ENCODE measurements at places on chromosomes 5 and 9.

GRCh38 chr5:180119031-180119902, 47.7 kb upstream of the RNF130 start:
- no peak for DNase-seq

- no peak for DNase-seq
Measured at GRCh38 chr5:81151546-81151945, 81.6 kb upstream of the CKMT2 start.

GRCh38 chr5:34040472-34040871, 2.5 kb downstream of the C1QTNF3 start:
- no peak for DNase-seq

DNA sequence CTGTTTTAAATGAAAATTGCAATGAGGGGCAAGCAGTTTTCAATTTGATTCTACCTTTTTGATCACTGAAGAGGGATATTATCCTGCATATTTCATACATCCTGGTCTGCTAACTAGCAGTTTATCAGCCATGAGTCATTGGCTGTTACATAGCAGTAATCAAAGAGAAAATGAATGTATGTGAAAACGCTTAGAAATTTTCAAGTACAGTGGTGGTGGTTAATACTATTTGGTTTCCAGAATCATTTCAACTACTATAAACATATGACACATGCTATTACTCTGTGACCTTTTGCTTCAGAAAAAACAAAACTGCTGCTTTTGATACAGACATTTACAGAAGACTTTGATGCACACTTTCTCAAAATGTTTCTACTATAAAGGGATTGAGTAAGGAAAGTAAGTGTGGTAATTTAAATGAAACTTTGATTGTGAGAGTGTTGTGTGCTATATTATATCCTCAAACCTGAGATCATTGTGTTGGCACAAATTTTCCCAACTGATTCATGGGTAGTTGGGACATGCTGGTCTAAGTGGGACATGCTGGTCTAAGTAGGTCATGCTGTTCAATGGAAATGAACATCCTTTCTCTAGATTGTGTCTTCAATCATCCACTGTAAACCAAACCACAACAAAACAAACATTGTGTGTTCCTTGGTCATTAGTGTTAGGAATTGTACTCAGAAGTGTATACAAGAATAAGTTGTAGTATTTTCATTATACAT, 5.1 kb downstream of the RNF14 start:
- DNase-seq = no peak

DNA sequence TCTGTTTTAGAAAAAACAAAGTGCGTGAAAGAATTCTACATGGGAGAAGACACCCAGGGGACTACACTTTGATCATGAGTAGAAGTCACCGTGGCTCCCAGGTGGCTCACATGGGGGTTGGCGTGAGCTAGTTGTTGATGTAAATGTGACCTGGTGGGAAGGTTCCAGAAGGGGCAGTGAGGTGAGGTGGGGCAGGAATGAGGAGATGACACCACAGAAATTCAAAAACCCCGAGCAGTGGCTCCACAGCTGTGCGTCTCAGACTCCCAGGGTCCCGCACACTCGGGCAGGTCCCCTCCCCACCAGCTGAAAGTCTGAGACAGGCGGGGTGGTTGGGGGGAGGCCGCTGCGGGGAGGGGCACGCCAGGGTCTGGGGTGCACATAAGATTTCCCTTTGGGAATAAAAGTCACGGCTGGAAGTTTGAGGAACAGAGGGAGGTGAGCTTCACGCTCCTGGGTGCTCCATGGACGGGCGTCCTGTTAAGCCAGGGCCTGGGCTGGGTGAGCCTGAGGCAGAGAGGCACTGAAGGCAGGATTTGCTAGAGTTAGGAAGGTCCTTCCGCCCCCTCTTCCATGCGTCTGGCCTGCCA, 29.9 kb downstream of the GLT6D1 start:
- no peak for DNase-seq

GRCh38 chr9:91930475-91930874, 19.6 kb downstream of the ROR2 start:
- no peak for DNase-seq

DNA sequence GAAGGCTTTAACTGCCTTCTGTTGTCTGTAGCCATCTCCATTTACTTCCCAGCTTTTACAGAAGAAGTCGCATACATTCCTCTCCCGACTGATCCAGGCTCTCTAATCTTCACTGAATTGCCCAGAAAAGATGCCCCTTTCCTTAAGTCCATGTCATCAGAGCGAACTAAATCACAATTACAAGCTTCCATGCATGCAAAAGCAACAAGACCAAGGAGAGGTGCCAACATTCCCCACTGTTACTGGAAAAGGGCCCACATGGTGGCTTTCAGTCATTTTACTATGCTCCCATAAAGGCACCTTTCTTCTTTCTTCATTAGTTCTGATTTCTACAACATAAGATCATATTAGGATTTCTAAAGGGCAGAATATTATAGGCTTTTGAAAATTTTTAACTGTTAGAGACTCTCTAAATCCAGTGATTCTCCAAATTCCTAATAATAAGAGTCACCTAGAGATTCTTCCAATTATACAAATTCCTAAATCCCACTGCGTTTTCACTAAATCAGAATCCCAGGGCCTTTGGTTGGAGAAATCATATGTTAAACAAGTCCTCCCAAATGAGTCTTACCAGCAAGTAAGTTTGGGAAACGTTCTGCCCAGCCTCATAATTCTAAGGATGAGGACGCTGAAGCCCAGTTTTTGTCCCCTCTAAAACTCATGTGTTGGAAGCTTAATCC, 17.0 kb upstream of the ZFR start:
- DNase-seq = no peak

GRCh38 chr9:134370213-134370492, 43.9 kb downstream of the RXRA start:
- DNase-seq = no peak

DNA sequence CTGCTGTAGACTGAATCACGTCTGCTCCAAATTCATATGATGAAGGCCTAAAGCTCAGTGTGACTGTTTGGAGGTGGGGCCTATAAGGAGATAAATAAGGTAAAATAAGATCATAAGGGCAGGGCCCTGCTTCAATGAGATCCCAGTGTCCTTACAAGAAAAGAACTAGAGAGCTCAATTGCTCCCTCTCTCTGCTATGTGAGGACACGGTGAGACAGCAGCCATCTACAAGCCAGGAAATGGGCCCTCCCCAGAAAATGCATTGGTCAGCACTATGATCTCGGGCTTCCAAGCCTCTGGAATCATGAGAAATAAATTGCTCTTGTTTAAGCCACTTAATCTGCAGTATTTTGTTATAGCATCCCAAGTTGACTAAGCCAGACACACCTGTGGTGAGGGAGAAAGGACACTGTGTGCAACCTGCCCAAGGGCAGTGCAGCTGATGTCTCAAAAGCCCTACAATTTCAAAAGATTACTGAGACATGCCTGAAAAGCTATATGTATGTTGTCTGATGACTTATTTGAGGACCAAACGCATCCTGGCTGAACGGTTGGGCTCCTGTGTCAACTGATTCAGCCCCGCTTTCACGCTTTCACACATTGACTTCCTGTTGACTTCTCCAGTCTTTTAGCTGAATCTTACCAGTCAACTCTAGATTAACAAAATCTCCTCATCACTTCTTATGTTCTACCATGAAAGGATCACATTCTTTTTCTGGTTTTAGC, 13.2 kb downstream of the GZMK start:
- no peak for DNase-seq

DNA sequence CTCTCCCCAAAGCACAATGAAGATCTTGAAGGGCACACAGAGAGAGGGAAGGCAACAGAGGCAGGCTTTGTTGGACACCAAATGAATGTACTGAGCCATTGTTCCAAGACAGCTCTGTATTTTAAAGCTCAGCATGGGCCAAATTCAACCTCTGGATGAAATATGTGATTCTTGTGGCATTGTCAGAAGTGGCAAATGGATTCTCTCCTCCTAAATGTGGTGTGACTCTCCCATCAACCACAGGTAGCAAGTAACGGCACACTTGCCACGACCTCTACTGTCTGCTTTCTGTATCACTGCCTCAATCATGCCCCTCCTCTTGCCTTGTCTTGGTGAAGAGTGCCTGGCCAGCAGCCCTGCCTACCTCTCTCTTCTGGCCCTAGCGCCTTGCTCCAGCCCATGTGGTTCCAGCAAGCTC, 6.1 kb upstream of the MOB3B start:
- DNase-seq = no peak

DNA sequence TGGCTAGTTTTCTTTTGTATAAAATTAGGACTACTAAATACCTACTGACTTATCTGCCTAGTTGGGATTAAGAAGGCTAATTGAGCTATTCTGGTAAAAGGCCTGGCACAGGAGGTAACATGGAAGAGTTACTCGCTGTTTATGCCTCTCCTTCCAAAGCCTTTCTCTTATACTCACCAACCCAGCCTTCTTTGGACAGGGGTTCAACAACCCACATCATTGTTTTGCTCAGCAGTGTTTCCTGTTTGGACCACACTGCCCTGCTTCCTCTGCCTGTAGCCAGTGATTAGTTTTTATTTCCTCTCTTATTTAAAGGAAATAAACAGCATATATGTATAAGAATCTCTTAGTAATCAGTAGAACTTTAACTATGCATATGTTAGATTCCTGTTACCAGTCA, 85.1 kb upstream of the TLX3 start:
- no peak for DNase-seq

- no peak for DNase-seq
Measured at GRCh38 chr5:78886341-78887230, 98.5 kb downstream of the ARSB start.

DNA sequence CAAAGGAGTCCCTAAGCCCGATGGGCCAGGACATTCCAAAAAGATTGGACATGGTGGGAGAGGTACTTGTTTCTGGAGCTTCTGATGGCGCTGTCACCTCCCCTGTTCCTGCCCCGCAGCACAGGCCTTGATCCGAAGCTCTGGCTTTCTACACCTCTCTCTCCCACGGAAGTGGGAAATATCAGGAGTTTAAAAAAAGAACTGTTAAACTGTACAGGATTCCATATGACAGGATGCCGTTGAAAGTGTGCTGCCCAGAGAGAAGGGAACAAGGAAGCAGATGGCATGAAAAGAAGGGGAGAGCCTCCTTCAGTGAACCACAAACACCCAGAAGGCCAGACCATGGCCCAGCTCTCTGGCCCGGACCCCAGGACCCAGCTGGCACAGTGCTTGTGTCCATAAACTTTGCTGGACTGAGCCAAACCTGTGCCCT, 26.8 kb upstream of the SLC2A8 start:
- no peak for DNase-seq

DNA sequence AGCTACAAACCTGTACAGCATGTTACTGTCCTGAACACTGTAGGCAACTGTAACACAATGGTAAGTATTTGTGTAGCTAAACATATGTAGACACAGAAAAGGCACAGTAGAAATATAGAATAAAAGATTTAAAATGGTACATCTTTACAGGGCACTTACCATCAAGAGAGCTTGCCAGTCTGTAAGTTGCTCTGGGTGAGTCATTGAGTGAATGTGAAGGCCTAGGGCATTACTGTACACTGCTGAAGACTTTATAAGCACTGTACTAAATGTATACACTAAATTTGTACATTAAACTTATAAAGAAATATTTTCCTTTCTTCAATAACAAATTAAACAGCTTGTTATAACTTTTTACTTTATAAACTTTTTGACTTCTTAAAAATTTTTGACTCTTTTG, 20.5 kb downstream of the ADRB2 start:
- DNase-seq = no peak

GRCh38 chr5:163773226-163773625, 267.8 kb downstream of the MAT2B start:
- DNase-seq = no peak

GRCh38 chr9:136527721-136528710, 17.8 kb downstream of the NOTCH1 start:
- DNase-seq = no peak

DNA sequence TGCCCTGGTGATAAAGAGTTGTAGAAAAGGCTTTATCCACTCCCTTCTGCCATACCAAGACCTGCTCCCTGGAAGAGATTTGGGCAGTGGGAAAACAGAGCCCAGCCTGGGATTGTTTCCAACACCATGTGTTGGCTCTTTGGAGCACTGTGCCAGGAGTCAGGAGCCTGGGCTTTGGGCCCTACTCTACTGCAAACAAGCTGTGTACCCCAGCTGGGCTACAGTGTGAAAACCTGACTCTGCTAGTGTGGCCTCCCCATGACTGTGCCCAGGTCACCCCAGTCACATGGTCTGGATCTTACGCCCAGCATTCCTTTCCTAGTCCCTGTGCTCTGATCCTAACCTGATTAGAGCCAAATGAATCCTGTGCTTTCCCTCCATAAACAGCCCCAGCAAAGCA, 39.3 kb upstream of the SHB start:
- no peak for DNase-seq

GRCh38 chr5:115686051-115686737, 60.4 kb upstream of the TMED7 start:
- DNase-seq = no peak

- no peak for DNase-seq
Measured at GRCh38 chr9:33180526-33181184, 13.5 kb upstream of the B4GALT1 start.

DNA sequence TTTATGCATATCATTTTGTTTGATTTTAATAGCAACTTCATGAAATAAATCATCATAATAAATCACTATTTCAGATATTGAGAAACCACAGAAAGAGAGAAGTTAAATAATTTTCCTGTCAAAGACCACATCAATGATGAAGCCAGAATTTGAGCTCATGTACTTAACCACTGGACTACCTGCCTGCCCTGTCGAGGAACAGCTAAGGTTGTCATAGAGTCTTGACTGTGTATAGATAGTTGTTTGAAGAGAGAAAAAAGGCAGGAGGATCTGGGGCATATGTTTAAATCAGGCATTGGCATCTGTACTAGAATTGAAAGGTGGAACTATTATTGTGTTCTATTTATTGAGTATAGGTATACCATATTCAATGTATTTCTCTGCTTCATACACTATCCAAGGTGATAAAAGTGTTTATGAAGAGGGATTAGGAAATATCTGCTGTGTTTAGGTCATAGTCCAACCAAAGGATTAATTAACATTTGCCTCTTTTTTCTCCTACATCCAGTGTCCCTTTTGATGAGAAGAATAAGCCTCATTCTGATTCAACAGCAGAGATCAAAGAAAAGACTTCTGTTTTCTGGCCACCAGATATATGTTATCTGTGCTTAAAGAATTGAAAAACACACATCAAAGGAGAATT, 37.3 kb upstream of the CDKN2B start:
- no peak for DNase-seq

DNA sequence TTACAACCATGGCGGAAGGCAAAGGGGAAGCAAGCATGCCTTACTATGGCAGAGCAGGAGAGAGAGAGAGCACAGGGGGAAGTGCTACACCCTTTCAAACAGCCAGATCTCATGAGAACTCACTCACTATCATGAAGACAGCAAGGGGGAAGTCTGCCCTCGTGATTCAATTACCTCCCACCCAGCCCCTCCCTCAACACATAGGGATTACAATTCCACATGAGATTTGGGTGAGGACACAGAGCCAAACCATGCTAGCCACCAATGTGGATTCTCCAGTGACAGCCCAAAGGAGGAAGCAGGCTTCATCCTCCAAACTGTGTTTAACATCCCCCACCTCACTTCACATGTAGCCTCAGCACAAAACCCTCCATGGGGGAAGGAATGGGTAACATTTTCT, 563.7 kb downstream of the CDK5RAP2 start:
- no peak for DNase-seq

GRCh38 chr5:71924980-71925379, 182.3 kb upstream of the MAP1B start:
- DNase-seq = peak; percentile 3

GRCh38 chr9:111939322-111939721, 42.7 kb downstream of the UGCG start:
- no peak for DNase-seq
